ENCODE measurements at places on chromosomes 1 and 21. TPM values are rescaled to one million over a fixed set of nuclear protein-coding genes. Genes with fewer than 3 reads are reported as not detected.
A peak's percentile ranks its signal among the peaks of the same experiment; 100 is the strongest.

DNA sequence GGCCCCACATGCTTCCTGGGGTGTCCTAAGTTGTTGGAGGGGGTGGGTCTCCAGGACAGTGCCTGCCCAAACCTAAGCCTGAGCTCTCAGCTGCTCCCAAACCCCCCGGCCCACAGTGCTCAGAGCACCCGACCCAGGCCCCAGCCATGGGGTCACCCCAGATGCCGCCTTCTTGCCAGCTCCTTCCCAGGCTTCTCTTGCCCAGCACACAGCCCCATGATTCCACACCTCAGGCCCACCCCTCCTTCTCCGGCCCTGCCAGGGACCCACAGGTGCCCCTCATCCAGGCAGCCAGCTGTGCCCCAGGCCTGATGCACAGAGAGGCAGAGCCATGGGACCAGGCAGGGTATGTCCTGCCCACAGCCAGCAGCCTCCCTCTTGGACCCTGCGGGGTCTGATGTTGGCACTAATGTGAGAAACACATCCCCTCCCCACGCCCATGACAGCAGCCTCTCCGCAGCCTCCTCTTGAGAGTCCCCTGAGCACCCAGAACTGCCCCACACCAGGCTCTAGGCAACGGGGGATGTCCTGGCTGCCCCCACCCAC, 4.9 kb downstream of the WNT9A start:
- peak; percentile 79 for DNase-seq

DNA sequence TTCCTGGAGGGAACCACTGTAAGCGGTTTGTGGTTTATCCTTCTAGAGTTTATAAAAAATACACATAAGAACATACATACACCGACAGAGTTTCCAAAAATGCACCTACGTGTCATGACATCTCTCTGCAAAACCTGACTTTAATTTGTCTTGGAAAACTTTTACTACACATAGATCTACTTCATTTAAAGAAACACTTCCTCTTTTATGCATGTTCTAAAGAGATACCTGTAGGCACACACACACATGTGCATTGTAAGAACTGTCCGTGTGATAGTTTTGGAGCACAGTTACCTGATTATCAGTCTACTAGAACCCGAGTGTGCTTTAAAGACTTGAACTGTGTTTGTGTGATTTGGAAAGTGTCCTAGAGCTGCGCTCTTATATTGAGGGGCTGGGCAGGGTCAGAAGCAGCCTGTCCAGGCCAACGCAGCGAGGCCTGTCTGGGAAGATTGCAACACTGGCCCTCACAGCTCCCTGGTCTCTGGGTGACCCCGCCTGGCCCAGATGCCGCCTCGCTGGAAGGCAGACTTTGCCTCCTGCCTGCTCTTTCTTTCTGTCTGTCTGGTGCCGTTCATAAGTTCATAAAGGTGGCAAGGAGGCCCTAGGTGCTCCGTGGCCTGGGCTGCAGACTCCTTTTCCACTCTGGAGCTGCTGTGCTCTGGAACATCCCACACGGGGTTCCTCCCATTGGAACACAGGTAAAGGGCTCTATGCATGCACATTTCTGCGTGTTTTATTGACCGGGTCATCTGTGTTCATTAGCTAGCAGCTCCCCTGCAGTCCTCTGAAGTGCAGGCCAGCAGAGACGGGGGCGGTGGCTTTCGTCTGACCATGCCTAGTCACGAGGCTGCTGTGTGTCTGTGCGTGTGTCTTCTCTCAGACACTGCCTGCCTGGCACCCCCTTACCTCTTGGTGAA, 46.3 kb downstream of the AGPAT3 start:
- DNase-seq: no peak

GRCh38 chr21:41634211-41634694, 126.3 kb upstream of the TMPRSS2 start:
- DNase-seq: no peak

GJA5 gene
- total RNA-seq: not detected

UQCRHL gene
- 1.5 TPM for total RNA-seq

All from osteocyte (in vitro differentiated cells).